Fibroblast of the aortic adventitia (primary cell): ENCODE measurements at places on chromosomes 1 and 21.

- no peak for DNase-seq
These were observed 453 bp downstream of the PABPC4 start for GRCh38 chr1:39576016-39576657.

DNA sequence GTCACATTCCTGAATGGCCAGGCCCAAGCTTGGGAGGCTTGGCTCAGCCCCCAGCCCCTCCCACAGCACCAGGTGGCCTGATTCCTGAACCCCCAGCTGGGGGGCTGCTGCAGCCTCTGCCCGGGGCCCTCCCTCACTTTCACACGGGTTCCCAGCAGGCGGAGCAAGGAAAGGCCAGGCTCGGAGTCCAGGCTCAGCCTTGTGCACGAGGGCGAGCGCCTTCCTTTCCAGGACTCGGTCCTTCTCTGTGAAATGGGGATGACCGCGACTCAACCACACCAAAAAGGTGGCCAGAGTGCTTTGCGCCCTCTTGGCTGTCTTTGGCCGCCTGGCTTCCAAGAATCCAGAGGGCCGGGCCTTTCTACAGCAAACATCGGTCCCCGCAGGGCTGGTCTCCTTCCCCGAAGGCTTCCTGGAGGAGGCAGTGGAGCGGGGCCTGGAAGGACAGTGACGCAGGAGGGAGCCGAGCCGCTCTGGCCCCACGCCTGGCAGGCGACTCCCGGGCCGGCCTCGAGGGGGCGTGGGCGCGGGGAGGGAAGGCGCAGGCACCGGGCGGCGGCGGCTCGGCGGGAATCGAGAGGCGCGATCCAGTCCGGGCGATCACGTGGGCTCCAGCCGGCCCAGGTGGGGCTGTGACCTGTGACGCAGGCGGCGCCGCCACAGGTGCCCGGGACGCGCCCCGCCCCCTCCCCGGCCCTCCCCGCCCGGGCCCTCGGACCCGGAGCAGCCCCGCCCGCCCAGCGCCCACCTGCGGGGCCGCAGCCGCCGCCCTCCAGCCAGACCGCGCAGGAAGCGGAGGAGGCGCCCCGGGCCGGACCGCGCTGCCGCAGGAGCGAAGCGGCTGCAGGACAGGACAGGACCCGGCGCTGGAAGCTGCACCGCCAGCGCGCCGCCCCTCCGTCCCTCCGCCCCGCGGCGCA is at the start of gene ARHGEF16:
ARHGEF16 (plus strand) TSS at position 775 of the 920 bp plus-strand sequence. CDS start 8,420 bp downstream, outside the sequence.
- DNase-seq, result peak; percentile 11

GRCh38 chr21:35868005-35868868 is 192.1 kb downstream of the SETD4 start:
- DNase-seq, result no peak

DNA sequence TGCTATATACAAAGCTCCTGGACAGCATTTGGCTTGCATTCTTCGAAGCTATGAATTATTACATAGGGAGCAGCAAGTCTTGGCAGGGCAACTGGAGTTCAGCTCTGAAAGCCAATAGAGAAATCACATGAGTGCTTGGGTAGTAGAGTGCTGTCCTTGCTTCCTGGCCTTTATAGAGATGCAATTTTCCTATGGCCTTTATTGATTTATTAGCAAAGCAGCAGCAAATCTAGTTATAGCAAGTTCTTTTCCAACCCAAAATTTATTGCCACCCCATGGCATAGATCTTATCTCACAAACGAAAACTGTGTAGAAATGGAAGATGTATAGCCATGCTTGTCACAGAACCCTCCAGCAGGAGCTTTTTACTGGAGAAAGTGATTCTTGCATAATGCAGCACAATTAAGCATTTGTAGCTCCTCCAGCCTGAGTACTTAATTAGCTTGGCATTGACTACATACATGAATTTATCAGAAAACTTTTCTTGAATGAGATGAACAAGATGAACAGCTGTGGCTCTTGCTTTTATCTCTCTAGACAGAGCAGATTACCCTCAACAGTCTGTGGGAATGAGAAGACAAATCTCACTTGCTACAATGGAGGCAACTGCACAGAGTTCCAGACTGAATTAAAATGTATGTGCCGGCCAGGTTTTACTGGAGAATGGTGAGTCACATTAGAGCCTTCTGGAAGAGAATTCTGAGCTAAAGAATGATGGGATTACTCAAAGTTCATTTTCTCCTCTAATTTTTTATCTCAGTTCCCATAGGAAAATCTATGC is 170.1 kb downstream of the CRB1 start:
- DNase-seq, result peak; percentile 77
